ENCODE measurements at places on chromosomes 6 and 20. TPM values are rescaled to one million over a fixed set of nuclear protein-coding genes. Genes with fewer than 3 reads are reported as not detected.
A peak's percentile ranks its signal among the peaks of the same experiment; 100 is the strongest.

- peak; percentile 42 for DNase-seq
Measured at GRCh38 chr6:158697811-158698210, 48.0 kb downstream of the SYTL3 start.

DNA sequence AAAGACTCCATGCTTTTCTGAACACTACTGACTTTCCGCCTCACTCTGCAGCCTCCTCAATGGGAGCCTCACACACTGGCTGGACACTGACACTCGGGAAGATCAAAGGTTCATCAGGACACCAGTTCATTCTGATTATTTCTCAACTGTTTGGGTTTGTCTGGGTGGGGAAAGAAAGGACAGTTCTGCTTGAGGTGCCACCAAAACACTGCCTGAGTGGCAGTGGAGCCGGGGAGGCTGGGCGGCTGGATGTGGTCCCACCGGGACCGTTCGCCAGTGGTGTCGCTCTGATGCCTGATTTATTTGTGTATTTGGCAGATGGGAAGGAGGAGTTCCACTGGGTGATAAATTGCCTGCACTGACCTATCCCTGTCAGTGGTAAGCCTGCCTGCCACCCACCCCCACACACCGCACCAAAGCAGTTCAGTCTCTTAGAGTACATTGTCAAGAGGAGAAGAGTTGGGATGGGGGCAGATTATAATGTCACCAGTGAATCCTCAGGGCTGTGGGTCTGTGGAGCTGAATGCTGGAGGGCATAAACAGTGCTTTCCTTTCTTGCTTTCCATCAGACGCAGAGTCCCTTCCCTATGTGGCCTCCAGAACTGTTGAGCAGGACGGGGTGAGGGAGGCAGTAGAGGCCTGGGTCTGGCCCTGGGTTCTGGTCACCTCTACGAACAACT is 49.8 kb downstream of the EDN1 start:
- no peak for DNase-seq

The OTOR gene
- not detected for total RNA-seq

- DNase-seq = peak; percentile 27
Measured at GRCh38 chr20:62066983-62067433, 1.3 kb upstream of the TAF4 start.

The MAFB gene
- 42.8 TPM for total RNA-seq

DNA sequence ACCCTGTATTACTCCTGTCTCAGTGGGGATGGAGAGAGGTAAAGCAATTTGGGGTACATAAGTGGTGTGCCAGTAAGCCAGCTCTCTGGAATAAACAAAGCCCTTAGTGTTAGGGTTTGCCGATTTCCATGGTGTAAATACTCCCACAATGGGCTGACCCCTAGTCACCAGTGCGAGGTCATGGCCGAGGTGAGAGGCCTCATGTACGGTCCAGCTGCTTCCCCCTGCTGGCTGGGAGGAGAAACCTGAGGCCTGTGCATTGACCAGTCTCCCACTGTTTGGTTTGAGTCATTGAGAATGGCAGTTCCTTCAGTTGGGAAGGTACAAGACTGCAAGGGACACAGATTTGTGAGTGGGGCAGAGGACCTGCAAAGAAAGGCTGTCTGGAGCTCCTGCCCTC is 382.0 kb downstream of the CDH26 start:
- no peak for DNase-seq

The TMC2 gene
- not detected for total RNA-seq

- no peak for DNase-seq
Measured at GRCh38 chr6:147983581-147984366, 358.9 kb upstream of the SASH1 start.

GRCh38 chr6:105849746-105850145 is 236.4 kb upstream of the PRDM1 start:
- DNase-seq = peak; percentile 11

The BPIFB2 gene
- total RNA-seq = not detected

The BCL2L1 gene
- 59.9 TPM for total RNA-seq

DNA sequence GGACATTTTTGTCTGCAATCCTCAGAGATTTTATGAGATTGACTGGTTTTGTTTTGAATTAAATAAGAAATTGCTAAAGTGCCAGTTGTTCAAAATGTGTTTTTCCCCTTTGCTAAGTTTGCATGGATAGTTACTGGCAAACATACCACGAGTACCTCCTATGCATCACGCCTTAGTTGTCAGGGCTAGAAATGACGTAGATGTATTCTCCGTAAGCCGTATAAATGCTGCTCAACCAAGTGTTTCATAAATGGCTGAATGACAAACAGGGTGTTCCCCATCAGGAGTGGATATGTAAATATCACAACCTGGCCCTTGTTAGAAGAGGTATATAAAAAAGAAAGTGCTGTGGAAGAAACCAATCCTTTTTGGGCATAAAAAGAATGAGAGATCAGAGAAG is 341.1 kb upstream of the ZFP64 start:
- no peak for DNase-seq

The MEP1A gene
- not detected for total RNA-seq

The CNKSR3 gene
- total RNA-seq = 11.7 TPM

GRCh38 chr6:44439270-44440045 is 52.0 kb downstream of the CDC5L start:
- DNase-seq = peak; percentile 73

The CUL9 gene
- 28.7 TPM for total RNA-seq

DNA sequence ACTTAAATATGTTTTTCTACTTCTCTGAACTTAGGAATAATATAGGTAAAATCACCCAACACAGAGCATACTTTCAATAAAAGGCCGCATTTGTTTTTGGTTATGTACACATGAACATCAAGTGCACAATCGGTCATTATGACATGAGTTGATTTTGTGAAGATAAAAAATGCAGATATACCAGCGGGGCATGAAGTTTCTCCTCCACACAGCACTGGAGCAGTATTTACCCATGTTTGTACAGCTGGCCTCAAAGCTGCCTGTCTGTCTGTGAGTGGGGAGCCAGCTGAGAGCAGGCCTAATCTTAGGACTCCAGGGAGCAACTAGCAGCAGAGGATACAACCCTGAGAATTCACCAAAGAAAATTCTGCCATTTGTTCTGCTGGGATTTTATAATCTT is 206.5 kb downstream of the TPBG start:
- peak; percentile 11 for DNase-seq

The INSM1 gene
- not detected for total RNA-seq

DNA sequence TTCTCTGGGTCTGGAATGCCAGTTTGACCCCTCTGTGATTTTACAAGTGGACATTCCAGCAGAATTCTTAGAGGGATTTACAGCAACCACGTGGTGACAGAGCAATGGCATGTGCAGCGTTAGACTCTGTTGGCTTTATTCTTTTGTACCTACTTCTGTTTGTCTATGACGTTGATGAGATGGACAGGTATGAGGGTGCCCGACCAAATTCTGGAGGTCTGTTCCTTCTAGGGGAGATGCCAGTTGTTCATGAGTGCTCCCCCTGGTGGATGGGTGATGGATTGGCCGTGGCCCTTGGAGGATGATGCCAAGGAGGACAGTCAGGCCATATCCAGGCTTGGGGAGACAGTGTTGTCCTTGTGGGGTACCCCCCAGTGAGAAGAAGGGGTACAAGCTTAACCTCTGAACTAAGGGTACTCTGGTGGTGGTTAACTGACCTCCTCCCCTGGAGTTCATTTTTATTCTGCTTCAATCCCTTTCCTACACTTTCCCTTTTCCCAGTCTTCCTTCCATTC is 198.6 kb downstream of the DTNBP1 start:
- no peak for DNase-seq

DNA sequence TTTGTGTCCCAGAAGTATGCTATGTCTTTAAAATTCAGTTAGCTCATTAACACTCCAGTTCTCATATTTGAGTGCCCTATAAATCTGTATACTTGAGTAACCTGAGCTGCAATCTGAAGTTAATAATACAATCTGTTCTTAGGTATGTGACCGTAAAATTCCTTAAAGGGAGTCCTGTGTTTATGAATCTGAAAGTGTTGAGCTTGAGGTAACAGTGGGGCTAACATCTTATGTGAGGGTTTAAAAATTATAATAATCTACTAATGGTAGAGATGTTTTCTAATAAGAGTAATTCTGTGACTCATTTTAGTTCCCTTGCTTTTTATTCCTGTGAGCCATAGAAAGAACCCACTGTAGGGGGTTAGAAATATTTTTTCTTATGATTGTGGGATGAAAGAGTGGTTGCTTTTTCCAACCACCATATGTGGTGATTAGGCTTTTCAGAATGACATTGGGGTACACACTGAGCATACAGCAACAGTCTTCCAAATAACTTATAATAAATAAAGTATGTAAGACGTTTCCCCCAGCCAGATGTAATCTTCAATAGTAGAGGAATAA is 121.2 kb downstream of the BCKDHB start:
- DNase-seq = no peak

- DNase-seq = no peak
Measured at GRCh38 chr20:22407237-22408193, 176.9 kb downstream of the FOXA2 start.

The C20orf141 gene
- not detected for total RNA-seq

DNA sequence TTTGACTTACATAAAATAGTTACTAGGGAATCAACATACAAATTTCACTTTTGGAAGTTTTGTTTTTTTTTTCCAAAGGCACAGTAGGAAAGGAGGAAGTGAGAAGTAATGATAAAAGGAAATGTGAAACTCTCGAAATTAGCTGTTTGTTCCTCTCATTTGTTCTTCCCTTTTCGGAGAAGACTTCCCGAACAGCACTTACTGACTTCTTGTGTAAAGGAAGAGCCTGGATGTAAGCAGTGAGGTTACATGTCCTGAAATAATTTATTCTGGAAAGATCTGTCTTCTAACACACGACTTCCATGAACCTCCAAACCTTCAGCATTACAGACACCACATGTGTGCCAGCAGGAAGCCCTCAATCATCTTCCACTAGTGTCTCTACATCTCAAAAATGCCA is 59.1 kb downstream of the KIF16B start:
- no peak for DNase-seq

DNA sequence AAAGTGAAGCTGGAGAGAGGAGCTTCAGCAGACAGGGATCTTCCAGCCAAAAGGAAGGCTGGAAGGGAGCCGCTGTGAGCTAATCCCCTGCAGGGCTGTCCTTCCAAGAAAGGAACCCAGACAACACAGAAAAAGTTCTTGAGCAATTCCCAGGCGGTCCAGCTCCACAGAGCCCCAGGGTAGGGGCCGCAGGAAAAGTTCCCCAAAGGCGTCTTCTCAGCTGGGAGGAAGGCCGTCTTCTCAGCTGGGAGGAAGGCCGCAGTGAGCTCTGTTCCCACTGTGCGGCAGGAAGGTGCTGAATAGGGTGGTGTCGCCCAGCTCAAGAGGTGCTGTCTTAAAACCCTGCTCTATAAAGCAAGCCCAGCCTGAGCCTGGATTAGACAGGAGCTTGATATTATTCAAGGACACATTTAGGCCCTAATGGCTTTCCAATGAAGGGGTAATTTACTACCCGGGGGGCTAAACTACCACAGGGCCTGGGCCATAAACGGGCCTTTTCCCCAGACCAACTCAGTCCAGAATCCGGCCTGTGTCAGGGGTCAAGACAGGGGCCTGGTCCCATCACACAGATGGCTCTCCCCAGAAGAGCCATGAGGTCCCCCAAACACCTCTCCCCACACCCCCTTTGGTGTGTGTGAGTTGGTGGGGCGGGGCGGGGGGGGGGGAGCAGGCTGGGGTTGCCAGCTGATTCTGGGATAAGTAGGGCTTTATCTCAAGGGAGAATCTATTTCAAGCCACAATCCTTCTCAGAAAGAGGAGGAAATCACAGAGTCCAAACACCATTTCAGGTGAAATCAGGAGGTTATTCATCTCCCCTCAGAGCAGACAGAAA is 103.6 kb downstream of the NOL4L start:
- peak; percentile 32 for DNase-seq

GRCh38 chr6:47413752-47414422 is 63.7 kb upstream of the CD2AP start:
- DNase-seq = peak; percentile 82

The CPXM1 gene
- total RNA-seq = 3.8 TPM

The LAMA2 gene
- 103 TPM for total RNA-seq

- DNase-seq = peak; percentile 25
Measured at GRCh38 chr6:137702791-137703424, 164.2 kb upstream of the TNFAIP3 start.

The MLIP gene
- total RNA-seq = not detected

DNA sequence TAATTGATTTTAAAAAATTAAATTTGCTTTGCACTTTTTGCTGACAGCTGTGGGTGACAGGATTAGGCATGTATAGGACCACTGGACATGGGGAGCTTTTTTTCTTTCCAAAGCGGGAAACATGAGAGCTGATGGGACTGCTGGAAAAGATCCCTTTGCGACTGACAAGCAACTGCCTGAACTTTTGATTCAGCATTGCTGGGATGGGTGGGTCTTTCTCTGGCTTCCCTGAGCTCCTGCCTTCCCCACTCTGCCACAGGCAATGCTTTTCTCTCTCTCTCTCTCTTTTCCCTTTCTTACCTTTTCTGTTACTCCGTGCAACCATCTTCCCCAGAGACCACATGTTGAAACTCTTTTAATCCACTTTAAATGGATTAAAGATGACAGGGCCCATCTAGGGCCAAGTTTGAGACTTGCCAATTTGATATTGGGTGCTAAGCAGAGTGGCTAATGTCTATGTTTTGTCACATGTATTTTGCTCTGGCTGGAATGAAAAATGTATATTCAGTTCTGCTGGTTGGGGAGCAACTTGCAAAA is 33.5 kb upstream of the TPD52L1 start:
- DNase-seq = peak; percentile 65

DNA sequence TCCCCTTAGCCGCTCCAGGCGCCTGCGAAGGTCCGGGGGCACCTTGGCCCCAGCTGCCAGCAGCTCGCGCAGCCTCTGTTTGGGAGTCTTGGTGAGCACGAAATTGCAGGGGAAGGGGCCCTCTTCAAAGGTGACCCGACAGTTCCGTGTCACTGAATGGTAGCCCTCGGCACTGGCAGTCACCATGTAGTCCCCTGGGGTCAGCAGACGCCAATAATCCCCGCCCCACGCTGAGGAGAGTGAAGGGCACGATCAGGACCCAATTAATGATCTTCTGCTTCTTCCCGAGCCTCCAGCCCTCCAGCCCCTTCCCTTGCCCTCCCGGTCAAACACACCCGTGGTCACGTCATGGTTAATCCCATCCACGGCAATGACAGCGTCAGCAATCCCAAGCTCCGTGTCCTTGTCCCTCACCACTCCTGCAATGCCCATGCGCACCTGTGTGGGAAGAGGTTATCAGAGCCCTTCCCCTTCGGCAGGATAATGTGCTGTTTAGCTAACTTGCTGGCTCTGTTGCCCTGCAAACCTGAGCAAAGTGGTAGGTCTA is 6.2 kb downstream of the CPXM1 start:
- no peak for DNase-seq

All from fibroblast of the aortic adventitia (primary cell).